RPMI8226 (cell line): ENCODE measurements at places on chromosomes 6 and 20.

DNA sequence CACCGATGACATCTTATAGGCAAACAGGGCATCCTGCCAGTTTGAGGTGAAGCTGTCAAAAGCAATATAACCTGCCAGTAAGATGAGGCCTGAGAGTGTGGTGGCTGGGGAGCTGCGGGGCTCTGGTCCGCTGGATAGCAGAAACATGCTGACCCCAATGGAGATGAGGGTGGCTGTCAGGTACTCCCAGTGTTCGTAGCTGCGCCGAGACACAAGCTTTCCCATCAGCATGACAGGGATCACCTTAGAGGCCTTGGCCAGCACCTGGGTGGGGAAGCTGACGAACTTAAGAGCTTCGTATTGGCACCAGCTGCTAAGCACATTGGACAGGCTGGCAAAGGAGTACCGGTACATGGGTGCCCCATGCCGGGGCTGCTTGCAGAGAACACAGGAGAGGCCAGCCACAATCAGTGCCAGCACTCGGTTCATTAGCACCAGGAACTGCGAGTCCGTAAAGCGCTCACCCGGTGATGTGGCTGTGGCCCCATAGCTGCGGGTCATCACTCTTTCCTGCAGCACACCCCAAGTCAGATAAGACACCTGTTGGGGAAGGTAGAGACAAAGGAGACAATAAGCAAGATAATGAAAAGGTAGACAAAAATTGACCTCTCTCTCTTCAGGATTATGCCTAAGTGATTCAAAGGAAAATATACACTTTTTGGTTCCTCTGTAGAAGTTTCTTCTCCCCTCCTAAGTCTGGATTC is 2.1 kb downstream of the SLC35B2 start:
- DNase-seq = peak; percentile 23

- DNase-seq = no peak
Observed at GRCh38 chr6:26016963-26017631, 54.5 kb downstream of the TRIM38 start.

DNA sequence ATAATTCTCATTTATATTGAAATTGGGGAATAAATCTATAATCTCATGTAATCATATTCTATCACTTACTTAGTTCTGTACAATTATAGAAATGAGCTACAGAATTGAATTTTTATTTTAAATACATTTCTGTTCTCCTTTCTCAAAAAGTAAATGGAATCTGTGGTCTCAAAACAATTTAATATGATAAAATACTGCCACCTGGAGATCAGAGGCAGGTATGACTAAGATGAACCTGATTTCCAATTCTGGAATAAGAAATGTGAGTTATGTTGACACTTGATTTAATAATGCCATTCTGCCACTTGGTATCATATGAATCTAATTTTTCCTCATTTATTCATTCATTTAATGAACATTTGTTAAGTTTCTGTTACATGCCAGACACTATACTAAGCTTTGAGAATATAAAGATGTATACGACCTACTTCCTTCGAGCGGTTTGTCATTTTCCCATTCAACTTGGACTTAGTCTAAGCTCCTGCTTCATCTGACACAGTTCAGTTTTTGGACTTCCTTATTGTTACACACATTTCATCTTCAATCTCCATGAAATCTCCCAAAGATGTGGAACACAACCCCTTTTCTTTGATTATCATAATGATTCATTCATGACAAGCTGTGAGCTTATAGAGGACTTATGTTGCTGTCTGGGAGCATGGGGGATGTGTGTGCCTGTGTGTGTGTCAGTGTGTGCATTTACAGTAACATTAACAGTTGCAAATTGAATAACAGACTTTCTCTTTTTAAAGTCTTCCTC is 7.5 kb upstream of the CCDC28A start:
- DNase-seq = peak; percentile 12

GRCh38 chr6:157459327-157459726 is 78.3 kb downstream of the ZDHHC14 start:
- no peak for DNase-seq

GRCh38 chr6:9896806-9897205 is 518.1 kb downstream of the TFAP2A start:
- DNase-seq = no peak

DNA sequence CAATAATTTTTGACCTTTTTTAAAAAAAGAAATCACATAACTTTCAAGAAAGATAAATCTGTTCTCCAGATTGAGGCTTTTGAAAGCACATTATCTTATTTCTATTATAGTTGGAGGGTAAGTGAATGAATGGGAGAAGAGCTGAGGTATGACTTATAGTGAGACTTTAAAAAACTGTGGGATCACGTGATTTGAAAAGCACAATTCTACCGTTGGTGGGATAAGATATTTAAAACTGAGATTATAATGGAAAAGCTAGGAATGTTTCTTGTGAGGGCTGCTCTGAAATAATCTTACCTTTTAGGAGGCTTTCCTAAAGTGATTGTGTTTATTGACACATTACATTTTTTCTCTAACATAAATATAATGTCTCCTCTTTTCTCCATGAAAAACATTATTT is 9.5 kb upstream of the OPN5 start:
- DNase-seq = no peak

GRCh38 chr6:122678841-122679240 is 68.6 kb downstream of the PKIB start:
- DNase-seq = no peak

GRCh38 chr6:129102741-129103140 is 219.8 kb downstream of the LAMA2 start:
- no peak for DNase-seq

DNA sequence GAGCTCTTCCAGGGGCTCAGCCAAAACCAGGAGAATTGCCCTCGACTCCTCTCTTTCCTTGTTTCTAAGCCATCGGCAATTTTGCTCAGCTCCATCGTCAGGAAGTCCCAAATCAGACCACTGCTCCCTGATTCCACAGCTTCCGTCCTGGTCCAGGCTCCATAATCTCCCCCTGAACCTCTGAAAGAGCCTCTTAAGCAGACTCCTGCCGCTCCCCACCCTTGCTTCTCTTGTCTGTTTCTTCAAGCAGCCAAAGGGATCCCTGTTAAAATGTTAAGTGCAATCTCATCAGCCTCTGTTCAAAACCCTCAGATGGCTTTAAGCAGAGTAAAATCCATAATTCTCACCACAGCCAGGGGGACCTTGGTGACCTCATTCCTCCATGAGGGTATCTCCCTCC is 244.7 kb upstream of the SPTLC3 start:
- DNase-seq = no peak

DNA sequence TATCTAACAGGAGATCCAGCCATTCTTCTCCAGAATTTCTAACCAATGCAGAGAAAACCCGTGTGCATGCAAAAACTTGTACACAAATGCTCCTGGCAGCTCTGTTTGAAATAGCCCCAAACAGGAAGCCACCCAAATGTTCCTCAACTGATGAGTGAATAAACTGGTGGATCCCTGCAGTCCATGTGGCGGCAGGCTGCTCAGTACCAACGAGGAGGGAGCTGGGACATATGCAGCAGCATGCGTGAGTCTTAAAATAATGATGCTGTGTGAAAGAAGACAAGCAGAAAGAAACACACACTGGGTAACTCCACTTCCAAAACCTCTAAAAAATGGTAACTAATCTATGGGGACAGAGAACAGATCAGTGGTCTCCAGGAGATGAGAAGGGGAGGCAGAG is 542.1 kb upstream of the AGPAT4 start:
- DNase-seq = no peak

- DNase-seq = no peak
Observed at GRCh38 chr6:100475554-100476320, 11.0 kb upstream of the SIM1 start.

GRCh38 chr6:36855750-36856149 is 16.5 kb upstream of the CPNE5 start:
- no peak for DNase-seq

DNA sequence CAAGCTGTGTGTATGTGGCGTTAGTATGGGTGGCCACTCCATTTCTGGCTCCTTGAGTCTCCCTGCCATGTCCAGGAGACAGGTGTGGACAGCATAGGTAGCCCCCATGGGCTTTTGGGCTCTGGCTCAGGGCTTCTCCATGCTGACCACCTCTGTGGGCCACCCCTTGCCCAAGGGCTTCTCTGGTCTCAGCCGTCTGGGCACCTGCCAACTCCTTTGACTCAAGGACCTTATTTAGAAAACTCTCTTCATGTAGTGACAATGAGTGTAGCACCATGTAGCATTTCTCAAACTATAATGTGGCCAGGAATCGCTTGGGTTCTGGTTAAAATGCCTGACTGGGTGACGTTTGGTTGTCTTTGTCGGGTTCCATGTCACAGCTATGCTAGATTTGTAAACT is 5.1 kb upstream of the GTSF1L start:
- no peak for DNase-seq

- no peak for DNase-seq
Observed at GRCh38 chr6:135464634-135465033, 32.9 kb downstream of the AHI1 start.

- DNase-seq = no peak
Observed at GRCh38 chr20:62755817-62756724, 40.2 kb upstream of the MRGBP start.

DNA sequence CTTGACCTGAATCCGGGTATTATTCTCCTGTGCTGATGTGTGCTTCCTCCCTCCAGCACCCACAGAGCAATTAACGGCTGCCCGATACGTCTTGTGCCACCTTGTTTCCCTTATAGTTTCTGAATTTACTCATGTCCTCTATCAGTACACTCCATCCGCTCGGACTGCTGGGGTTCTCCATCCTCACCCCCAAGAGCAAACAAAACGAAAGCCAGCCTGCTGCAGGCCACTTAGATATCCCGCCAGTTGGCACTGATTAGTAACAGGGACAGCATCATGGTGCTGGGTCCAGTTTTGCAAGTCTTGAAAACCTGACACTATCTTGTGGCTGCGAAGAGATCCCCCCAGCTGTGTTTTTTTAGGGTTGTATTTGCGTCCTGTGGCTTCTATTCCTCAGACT is 71.8 kb downstream of the SSR1 start:
- no peak for DNase-seq

DNA sequence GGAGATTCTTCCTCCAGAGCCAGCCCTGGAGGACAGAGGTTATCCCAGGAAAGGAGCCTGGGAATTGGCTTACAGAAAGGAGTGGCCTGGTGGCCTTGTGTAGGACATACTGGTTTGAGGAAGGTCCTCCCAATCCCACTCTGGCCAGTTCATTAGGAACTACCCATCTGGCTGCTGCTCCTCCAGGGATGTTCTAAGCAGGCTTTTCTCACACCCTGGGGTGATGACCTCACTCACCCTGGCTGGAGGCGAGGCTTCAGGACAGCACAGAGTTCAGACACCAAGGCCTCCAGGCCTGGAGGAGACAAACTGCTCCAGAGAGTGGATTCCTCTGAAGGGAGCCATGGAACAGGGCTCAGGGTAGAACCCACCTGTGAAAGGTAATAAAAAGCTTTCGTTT is 8.9 kb downstream of the GNMT start:
- DNase-seq = no peak

DNA sequence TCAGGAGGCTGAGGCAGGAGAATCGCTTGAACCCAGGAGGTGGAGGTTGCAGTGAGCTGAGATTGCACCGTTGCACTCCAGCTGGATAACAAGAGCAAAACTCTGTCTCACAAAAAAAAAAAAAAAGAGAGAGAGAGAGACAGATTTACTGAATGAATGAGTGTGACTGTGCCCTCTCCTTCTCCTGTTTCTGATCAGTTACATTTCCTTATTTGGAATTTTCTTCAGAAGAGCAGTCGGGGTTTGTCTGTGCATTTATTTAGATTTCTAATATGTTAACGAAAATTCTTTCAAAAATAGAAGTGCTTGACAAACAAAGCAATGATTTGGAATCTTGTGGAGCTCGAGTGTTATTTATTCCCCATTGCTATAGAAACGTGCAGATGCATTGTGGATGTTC is 6.4 kb upstream of the LRRN4 start:
- no peak for DNase-seq

- DNase-seq = no peak
Observed at GRCh38 chr6:100203400-100203799, 209.4 kb upstream of the MCHR2 start.

DNA sequence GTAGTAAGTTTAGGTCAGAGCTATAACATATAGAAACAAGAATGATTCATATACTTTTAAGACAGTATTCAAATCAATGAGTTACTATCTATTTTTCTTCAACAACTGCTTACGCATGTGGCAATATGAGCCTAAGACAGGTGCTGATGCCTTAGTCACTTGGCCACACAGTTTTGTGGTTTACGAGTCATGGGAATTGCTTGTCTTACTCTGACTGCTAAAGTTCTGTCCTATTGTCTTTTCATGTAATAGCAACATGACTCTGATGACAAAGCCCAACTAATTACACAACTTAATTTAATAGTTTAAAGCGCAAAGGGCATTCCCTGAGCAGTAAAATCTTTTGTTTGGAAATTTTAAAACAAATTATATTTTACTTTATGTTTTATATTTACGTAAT is 159.3 kb upstream of the CENPW start:
- no peak for DNase-seq

- no peak for DNase-seq
Observed at GRCh38 chr20:23011008-23011721, 23.9 kb upstream of the SSTR4 start.

- DNase-seq = no peak
Observed at GRCh38 chr6:29791786-29792122, 35.9 kb upstream of the HLA-G start.

DNA sequence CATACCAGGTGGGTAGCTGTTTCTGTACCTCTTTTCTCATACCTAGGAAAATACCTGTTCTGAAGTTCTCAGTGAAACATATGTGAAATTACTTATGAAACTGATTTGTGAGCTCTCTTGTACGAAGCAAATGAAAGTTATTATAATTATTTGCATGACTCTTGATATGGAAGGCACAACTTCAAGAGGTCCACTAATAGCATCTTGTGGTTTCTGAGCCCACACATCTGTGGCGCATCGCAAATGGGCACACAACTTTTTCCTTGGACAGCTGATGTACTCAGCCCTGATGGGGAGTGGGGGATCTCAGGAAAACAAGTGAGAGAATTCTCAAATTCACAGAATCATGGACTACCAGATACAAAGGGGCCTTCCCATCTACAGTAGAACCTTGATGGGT is 432.3 kb downstream of the CD83 start:
- DNase-seq = no peak

DNA sequence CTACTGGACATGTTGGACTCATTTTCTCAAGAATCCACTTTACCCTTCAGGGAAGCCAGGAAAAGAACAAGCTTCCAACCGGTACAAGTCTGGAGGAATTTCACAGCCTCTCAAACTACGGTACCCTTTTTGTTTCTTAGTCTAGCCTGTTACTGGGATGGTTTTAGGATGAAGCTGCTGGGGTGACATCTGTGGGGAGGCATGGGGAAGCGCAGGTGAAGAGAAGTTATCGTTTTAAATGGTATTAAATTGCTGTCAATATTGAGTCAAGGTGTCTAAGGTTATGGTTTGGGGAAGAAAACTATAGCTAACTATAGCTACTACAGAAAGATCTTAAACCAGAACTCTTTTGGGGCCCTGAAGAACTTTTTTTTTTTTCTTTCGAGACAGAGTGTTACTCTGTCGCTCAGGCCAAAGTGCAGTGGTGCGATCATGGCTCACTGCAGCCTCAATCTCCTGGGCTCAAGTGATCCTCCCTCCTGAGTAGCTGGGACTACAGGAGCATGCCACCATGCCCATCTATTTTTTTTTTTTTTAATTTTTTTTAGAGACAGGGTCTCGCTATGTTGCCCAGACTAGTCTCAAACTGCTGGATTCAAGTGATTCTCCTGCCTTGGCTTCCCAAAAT is 128.7 kb downstream of the RIN2 start:
- no peak for DNase-seq

GRCh38 chr20:9440892-9441291 is 73.5 kb upstream of the LAMP5 start:
- DNase-seq = no peak

GRCh38 chr6:105066836-105067235 is 109.9 kb downstream of the LIN28B start:
- no peak for DNase-seq
